ENCODE measurements at places on chromosomes 5 and 9.
A peak's percentile ranks its signal among the peaks of the same experiment; 100 is the strongest.

DNA sequence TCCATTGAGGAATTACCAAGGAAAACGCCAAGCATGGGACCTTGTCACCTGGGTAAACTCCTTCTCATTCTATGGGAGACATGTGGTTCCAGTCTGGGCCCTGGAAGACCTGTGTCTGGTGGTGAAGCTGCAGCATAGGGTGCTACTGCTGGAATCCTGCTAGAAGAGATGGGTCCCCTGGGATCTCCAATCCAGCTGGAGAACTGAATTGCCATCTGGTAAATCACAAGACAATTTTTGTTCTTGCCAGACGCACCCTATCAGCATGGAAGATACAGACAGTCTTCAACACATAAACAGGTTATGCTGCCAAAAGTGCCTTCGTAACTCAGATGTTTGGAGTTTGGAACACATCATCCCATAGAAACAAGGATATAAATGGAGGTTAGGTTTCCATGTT is 424.0 kb upstream of the BRINP1 start:
- DNase-seq, result no peak

GRCh38 chr5:124536333-124536732 is 210.1 kb downstream of the ZNF608 start:
- peak; percentile 21 for DNase-seq

DNA sequence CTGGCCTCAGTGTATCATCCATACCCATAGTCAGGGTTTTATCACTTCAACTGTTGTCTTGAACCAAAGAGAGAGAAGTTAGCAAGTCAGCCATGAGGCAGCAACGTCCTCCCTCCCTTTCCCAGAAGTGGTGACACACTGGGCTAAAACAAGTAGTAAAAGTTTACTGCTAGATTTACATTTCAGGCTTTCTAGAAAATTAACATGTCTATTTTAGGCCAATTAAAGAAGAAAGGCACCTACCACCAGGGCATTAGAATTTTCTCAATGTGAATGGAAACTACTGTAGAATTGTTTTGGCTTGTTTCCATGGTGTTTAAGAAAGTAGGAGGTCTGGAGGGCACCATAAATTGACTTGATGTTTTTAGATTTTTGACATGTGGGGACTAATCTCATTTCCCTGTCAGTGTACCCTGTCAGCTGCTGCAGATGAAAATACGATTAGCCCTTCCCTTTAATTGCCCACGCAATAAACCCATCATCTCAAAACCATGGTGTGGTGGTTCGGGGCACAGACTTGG is 121.8 kb upstream of the ELL2 start:
- DNase-seq, result peak; percentile 29

DNA sequence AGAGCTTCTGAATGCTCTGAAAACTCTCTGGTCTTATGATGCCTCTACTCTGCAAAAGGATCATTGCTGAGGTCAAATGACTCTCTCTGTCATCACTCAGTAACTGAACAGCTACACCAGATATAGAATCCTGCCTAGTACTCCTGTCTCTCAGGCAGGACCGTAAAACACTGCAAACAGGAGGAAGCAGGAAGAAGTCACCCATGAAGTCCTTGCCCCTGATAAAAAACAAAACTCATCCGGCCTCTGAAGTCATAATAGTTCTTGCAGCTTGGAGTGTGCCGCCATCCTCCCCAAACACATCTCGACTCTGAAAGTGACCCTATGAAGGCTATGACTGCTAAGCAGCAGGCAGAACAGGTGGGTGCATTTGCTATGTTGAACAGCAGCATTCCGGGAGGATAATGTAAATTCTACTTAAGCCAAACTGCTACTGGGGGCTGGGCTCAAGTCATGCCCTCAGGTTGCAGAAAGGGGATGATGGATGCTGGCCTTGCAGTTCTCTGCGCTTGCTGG is 81.9 kb upstream of the FAM169A start:
- DNase-seq, result no peak

- no peak for DNase-seq
These were observed 104.8 kb downstream of the PDE6A start for GRCh38 chr5:149839761-149840160.

- DNase-seq, result peak; percentile 43
These were observed 605.0 kb upstream of the CLINT1 start for GRCh38 chr5:158463938-158464337.

DNA sequence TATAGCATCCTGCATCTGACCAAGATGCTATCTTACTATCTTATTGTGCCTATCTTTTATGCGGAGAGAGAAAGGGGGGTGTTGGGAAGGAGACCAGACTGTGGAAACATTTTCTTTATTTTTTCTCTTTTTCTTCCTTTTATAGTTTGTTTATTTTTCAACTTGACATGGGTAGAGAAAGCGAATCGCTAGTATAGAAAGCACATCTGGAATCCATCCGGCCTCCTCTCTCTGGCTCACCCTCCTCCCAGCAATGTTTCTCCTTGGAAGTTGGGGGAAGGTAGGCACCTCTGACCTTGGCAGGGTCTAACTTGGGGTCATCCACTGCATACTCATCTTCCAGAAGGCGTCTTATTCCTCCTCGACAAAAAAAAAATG is 3.9 kb downstream of the S1PR3 start:
- no peak for DNase-seq

DNA sequence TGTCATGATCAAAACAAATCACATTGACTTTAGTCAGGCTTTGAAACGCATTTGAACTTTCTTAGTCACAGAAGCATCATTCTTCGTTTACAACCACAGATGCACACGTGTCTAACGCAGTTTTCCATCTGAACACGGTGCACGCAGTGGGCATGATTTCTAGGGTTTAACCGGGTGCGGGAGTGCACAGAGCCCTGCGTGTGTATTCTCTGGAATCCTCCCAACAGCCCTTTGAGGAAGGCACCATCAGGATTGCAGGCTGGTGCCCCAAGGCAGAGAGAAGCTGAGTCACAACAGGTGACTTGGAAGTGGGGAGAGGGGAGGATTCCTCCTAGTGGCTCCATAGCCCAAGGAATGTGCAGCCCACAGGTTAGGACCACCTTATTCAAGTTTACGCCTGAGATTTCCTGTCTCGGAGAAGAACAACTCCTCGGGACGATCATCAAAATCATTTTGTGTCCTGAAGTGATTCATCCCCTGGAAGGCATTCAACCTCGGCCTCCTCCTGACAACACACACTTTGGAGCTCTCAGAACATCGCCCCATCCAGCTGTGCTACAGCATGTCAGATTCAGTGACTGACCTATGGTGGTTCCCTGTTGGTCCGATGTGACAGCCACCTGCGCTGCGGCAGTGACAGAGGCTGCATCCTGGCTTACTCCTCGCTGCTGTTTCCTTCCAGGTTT is 13.1 kb downstream of the ROPN1L start:
- no peak for DNase-seq

DNA sequence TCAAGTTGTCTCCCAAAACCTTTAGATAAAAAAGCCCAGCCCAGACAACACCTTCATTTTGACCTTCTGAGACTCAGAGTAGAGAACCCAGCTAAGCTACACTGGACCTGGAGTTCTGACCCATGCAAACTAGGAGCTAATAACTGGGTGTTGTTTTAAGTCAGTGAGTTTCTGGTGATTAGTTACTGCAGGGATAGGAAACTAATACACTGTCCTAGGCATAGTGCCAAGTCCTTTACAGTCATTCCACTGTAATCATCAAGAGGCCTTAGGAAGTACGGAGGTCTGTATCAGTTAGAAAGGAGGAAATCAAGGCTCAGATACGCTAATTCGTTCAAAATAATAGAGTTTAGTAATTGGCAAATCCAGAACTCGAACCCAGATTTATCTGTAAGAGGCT is 197.9 kb downstream of the KCTD16 start:
- no peak for DNase-seq

GRCh38 chr5:148684528-148684927 is 30.2 kb upstream of the HTR4 start:
- DNase-seq, result no peak

GRCh38 chr9:14311956-14312685 is 1.8 kb downstream of the NFIB start:
- no peak for DNase-seq

GRCh38 chr5:53166183-53166495 is 56.6 kb upstream of the MOCS2 start:
- no peak for DNase-seq

- no peak for DNase-seq
These were observed 32.8 kb upstream of the NSMF start for GRCh38 chr9:137491735-137492432.

- DNase-seq, result no peak
These were observed 51.7 kb downstream of the CCNH start for GRCh38 chr5:87361031-87361445.

DNA sequence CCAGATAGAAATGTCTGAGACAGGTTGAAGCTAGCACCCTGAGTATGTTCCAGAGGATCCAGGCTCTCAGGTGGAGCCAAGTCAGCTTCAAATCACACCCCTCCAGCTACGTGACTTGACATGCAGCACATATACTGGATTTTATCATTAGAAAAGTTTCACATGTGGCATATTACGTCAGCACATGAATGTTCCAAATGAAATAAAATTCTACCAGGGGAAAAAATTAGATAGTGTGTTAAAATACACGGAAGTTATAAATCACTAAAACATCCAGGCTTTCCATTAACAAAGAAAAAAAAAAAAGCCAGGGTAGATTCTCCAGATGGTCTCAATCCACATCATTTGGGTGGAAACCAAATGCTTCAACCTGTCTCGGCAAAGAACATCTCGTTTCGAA is 251.6 kb downstream of the MPDZ start:
- DNase-seq, result no peak

GRCh38 chr9:71987471-71988371 is 72.7 kb downstream of the C9orf57 start:
- no peak for DNase-seq

DNA sequence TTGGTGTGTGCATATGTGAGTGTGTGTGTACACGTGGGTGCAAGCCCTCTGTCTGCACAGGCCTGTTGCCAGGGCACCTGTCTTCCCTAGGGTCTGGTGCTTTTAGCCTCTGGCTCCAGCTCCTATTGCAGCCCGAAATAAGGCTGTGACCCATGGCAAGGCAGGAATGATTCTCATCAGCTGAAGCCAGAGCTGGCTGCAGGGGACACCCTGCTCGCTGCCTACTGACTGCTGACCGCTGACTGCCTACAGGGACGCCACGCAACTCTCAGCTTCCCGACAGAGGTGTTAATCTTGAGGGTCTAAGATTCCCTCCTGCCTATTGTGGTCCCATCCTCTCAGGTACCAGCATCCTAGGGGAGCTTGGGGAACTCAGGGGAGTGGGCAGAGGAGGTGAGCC is at the start of gene MYOZ3:
TSS of gene MYOZ3 (plus strand) at position 166 of the 400 bp plus-strand sequence. CDS start 1,691 bp downstream, outside the sequence.
- DNase-seq, result no peak

DNA sequence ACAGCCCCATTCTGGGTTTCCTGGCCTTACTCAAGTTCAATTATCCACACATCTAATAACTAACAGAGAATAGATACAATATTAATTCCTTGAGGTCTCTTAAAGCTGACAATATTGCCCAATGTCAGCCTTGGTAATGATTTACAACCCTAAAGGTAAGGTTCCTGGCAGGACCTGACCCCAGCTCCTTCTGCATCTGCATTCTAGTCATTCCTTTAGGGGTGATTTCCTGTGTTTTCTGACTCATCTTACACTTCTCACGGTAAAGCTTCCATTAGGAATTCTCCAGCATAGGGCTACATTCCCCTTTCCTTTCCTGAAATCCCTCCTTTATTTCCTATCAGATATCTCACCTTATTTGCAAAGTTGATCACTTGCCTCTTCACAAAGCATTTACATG is 9.3 kb downstream of the HAVCR1 start:
- no peak for DNase-seq

- DNase-seq, result no peak
These were observed 491.3 kb upstream of the MEF2C start for GRCh38 chr5:89374144-89374784.

DNA sequence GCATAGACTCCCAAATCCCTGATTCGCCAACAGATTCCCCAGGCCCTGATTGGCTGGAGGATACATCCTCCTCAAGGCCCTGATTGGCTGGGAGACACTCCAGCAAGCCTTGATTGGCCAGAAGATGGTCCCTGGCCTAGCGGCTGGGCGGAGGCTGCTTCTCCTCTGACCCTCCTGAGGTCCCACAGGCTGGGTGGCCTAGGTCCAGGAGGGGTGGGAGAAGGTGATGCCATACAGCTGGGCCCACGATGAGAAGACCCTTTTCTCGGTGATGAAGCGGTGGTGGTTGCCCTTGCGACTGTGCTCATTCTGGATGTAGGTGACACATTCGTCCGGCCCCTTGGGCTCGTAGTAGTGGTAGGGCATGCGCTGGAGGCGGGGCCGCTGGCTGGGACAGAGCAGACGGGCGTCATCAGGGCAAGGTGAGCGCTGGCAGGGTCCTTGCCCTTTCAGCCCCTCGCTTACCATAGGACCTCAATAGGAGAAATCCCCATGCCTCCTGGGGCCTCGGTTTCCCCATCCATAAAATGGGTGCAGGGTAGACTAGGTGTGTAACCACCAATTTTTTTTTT is 9.0 kb upstream of the AK1 start:
- DNase-seq, result no peak

DNA sequence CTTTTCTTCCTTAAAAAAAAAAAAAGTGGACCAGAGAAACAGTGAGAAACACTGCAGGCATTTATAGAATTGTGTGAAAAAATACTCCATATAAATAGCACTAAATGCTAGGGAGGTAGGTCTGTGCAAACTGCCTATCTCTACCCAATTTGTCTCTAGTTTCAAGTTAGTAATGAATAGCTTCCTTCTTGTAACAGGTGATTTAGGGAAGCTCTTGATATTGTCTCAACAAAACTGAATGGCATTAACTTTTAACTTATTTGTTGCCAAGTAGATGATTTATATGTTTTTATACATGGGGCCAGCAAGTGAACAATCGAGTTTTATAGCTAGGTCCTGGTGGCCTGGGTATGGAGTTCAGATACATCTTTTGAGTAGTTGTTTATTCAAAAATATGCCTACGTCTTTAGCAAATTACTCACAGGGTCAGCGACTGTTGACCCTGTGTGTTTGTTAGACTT is 283.6 kb downstream of the NR3C1 start:
- no peak for DNase-seq

DNA sequence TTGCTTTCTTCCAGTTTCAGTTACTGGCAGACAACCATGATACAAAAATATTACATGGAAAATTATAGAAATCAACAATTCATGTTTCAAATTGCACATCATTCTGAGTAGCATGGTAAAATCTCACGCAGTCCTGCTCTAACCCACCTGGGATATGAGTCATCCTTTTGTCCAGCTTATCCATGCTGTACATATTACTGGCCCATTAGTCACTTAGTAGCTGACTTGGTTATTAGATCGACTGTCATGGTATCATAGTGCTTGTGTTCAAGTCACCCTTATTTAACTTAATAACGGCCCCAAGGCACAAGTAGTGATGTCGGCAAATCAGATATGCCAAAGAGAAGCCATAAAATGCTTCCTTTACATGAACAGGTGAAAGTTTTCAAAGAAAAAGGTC is 41.2 kb downstream of the NADK2 start:
- DNase-seq, result no peak

GRCh38 chr9:70392189-70392588 is 22.3 kb downstream of the KLF9 start:
- peak; percentile 7 for DNase-seq

All from suppressor macrophage (primary cell).